ENCODE measurements at places on chromosomes 16 and 17. TPM values are rescaled to one million over a fixed set of nuclear protein-coding genes. Genes with fewer than 3 reads are reported as not detected.
A peak's percentile ranks its signal among the peaks of the same experiment; 100 is the strongest.

GRCh38 chr17:34375426-34375997 is 12.5 kb upstream of the CCL1 start:
- DNase-seq = no peak

GRCh38 chr16:70777973-70778406 is 23.0 kb downstream of the VAC14 start:
- no peak for DNase-seq

- no peak for DNase-seq
Observed at GRCh38 chr17:61338000-61338798, 61.4 kb upstream of the TBX2 start.

GRCh38 chr17:81448950-81449349 is 53.7 kb downstream of the BAHCC1 start:
- no peak for DNase-seq

DNA sequence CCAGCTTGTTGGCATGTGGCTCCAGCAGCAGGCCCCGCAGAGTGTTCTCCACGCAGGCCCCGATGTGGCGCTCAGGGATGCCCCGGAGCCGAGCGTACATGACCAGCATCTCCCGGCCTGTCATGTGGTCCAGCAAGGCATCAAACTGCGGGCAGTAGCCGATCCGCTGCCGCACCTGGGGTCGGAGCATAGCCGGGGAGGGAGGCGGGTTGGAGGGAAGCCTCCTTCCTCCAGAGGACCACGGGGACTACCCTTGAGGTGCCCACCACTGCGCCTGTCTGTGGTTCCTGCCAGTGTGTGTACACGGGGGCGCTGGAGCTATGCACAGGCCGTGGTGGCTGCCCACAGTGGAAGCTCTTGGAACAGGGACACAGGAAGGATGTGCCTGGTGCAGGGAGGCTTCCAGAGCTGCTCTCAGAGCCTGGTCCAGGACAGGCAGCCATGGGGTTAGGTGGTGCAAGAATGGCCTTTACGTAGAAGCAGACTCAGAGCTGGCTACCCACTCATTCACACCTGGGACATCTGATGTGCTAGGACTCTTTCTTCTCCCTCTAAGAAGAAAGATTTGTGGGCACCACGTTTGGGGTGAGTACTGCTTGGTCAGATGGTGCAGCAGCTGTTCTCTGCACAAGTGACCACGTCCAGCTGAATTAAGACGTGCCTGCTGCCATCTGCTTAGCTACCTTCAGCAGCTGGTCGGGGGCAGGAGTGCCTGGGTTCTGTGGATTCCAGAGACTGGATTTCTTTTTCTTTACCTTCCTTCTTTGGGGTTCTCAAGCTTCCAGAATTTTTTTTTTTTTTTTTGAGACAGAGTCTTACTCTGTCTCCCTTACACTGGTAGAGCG is 11.3 kb upstream of the RNPS1 start:
- no peak for DNase-seq

GRCh38 chr17:27805520-27806146 is 5.3 kb upstream of the NOS2 start:
- peak; percentile 77 for DNase-seq

KRT28 gene
- not detected for polyA plus RNA-seq

Measured in right renal cortex interstitium (tissue), 3 donors.